ENCODE measurements at places on chromosomes 12 and 14. TPM values are rescaled to one million over a fixed set of nuclear protein-coding genes. Genes with fewer than 3 reads are reported as not detected.
A peak's percentile ranks its signal among the peaks of the same experiment; 100 is the strongest.

CCDC38 gene
- not detected for total RNA-seq

LUM gene
- not detected for total RNA-seq

PTPN21 gene
- total RNA-seq, result not detected

INHBC gene
- not detected for total RNA-seq

NR1H4 gene
- not detected for total RNA-seq

TXNDC16 gene
- total RNA-seq, result 10.5 TPM

ANG gene
- total RNA-seq, result 0.89 TPM

FKBP4 gene
- total RNA-seq, result 47.2 TPM

OR4K15 gene
- total RNA-seq, result not detected

BATF gene
- total RNA-seq, result 39.4 TPM

CAMKK2 gene
- 31.2 TPM for total RNA-seq

GPX2 gene
- not detected for total RNA-seq

SPRING1 gene
- total RNA-seq, result 28.8 TPM

- H3K36me3 ChIP-seq, result no peaks in the 10 kb centered on the region
- no peak for DNase-seq
- H3K4me1 ChIP-seq, result peaks cover 5% of the 10 kb centered on the region
- H3K27ac ChIP-seq, result no peak overlapping the region
These were observed 34.8 kb upstream of the RCOR1 start for GRCh38 chr14:102557434-102558226.

- H3K27me3 ChIP-seq, result no peaks in the 10 kb centered on the region
- H3K4me1 ChIP-seq, result no peaks in the 10 kb centered on the region
- DNase-seq, result no peak
- H3K36me3 ChIP-seq, result no peaks in the 10 kb centered on the region
These were observed 184.9 kb upstream of the ABCD2 start for GRCh38 chr12:39804479-39804878.

GRCh38 chr12:15074351-15074750, 101.5 kb downstream of the PDE6H start:
- H3K27ac ChIP-seq, result no peak overlapping the region
- no peak for DNase-seq
- H3K4me1 ChIP-seq, result peaks cover 15% of the 10 kb centered on the region
- H3K4me3 ChIP-seq, result no peak overlapping the region

GRCh38 chr14:85063747-85064146, 466.2 kb upstream of the FLRT2 start:
- H3K4me3 ChIP-seq, result no peak overlapping the region
- no peaks in the 10 kb centered on the region for H3K36me3 ChIP-seq
- H3K27me3 ChIP-seq, result no peaks in the 10 kb centered on the region
- H3K4me1 ChIP-seq, result no peaks in the 10 kb centered on the region
- H3K27ac ChIP-seq, result no peak overlapping the region
- DNase-seq, result no peak

DNA sequence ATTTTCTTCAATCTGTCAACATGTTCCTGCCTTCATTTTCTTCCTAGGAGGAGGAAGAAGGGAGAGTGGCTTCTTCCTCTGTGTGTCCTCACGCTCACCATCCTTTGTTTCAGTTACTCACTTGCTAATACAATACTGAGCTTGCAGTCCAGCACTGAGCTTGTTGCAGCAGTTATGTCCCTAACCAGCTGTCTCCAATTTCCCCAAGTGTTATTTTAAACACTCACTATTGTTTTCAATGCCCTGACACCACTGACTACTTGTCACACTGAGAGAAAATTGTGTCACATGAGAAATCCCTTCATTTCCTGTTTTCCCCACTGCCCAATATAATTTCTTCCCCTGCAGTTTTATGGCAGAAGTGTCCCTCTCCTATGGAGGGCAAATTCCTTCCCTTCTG, 53.4 kb downstream of the HSD17B6 start:
- no peaks in the 10 kb centered on the region for H3K36me3 ChIP-seq
- H3K4me1 ChIP-seq, result no peaks in the 10 kb centered on the region
- no peak for DNase-seq
- H3K4me3 ChIP-seq, result no peak overlapping the region
- no peak overlapping the region for H3K27ac ChIP-seq
- H3K27me3 ChIP-seq, result peaks cover 4% of the 10 kb centered on the region

DNA sequence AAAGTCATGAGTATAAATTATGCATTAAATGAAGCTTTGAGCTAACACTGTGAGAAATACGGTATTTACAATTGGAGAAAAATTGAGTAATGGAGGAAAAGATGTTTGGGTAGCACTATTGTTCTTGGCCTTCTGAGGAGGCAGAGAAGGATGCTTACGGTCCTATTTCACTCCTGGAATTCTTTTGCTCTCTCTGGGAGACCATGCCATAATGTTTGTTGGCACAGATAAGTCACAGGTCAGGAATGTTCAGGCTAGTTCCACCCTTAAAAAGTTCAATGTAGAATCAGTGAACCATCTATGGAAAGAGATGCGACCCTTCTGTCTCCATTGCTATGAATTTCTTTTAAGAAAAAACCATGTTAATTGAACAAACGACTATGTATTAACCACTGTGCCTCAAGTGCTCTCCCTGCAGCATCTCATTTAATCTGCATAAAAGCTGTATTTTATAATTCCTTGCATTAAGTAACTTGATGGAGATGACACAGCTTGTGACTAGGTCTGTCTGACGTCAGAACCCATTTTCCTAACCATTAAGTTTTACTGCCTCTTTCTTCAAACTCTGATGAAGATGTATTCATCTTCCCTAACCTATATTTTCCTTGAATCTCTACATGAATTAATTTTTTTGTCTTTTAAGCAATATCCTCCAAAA, 9.5 kb downstream of the BATF start:
- DNase-seq, result no peak
- no peaks in the 10 kb centered on the region for H3K27me3 ChIP-seq
- H3K36me3 ChIP-seq, result peaks cover 66% of the 10 kb centered on the region
- no peak overlapping the region for H3K4me3 ChIP-seq
- H3K4me1 ChIP-seq, result peaks cover 69% of the 10 kb centered on the region

- no peak overlapping the region for H3K4me3 ChIP-seq
- DNase-seq, result no peak
- no peaks in the 10 kb centered on the region for H3K4me1 ChIP-seq
- no peaks in the 10 kb centered on the region for H3K27me3 ChIP-seq
- no peak overlapping the region for H3K27ac ChIP-seq
- no peaks in the 10 kb centered on the region for H3K36me3 ChIP-seq
These were observed 74.9 kb upstream of the ATP2B1 start for GRCh38 chr12:89783359-89784060.

GRCh38 chr12:93790472-93791152, 113.4 kb downstream of the CRADD start:
- H3K4me1 ChIP-seq, result peaks cover 35% of the 10 kb centered on the region
- DNase-seq, result no peak
- H3K4me3 ChIP-seq, result no peak overlapping the region
- H3K36me3 ChIP-seq, result peaks cover 10% of the 10 kb centered on the region
- no peak overlapping the region for H3K27ac ChIP-seq
- H3K27me3 ChIP-seq, result no peaks in the 10 kb centered on the region

DNA sequence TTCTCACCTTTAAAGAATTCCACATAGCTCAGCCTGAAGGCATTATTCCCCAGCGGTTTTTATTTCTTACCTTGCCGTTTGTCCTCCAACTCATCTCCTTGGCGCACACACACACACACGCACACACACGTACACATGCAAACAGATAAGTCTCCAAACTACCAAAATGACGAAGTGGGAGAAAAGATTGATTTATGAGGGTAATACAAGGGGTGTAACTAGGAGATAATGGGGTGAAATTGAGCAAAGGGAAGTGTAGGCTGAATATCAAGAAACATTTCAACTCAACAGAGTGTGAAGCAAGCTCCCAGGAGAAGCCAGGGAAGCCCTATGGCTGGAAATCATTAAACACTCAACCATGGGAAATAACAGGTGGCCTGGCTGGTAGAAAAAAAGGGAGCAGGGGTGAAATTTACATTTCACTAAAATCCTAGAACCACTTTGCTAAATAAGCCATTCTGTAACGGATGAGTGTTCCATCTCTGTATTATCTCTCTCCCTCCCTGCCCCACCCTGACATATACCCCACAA, 41.0 kb downstream of the GRIN2B start:
- no peak overlapping the region for H3K27ac ChIP-seq
- H3K4me3 ChIP-seq, result no peak overlapping the region
- no peak for DNase-seq
- no peaks in the 10 kb centered on the region for H3K4me1 ChIP-seq
- H3K27me3 ChIP-seq, result peaks cover 20% of the 10 kb centered on the region

DNA sequence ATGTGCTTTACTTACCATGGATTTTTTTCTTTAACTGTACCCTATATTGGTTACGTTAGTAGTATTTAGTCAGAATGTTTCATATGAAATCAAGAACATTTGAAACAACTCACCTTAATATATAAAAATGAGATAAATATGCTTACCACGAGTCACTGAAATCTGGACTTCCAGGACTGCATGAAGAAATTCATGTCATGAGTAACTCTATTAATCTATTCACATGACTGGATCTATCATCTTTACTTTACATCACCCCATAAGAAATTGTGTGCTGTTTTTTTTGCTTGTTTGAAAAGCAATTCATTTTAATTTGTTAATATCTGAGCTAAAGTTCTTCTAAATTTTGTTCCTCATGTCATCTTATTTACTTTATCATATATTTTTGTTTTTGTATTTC, 5.2 kb downstream of the EPYC start:
- no peak overlapping the region for H3K4me3 ChIP-seq
- H3K27me3 ChIP-seq, result peaks cover 13% of the 10 kb centered on the region
- no peaks in the 10 kb centered on the region for H3K4me1 ChIP-seq
- H3K36me3 ChIP-seq, result no peaks in the 10 kb centered on the region
- H3K27ac ChIP-seq, result no peak overlapping the region

DNA sequence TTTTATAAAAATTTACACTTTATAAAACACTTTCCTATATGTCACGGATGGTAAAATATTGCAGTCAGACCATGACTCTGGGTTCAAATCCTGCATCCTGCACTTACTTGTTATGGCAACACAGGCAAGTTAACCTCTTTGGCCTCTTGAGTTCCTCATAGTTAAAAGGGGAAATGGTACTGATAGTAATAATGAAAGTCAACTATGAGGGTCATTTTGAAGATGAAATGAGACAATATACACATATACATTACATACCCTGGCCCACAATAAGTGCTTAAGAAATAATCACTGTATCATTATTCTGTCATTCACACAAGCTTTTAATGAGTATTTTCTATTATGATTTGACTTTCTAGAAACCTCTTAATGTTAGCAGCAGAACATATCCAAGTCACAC, 64.4 kb downstream of the C12orf42 start:
- no peak overlapping the region for H3K4me3 ChIP-seq
- no peak for DNase-seq
- H3K27me3 ChIP-seq, result no peaks in the 10 kb centered on the region
- peaks cover 15% of the 10 kb centered on the region for H3K4me1 ChIP-seq

DNA sequence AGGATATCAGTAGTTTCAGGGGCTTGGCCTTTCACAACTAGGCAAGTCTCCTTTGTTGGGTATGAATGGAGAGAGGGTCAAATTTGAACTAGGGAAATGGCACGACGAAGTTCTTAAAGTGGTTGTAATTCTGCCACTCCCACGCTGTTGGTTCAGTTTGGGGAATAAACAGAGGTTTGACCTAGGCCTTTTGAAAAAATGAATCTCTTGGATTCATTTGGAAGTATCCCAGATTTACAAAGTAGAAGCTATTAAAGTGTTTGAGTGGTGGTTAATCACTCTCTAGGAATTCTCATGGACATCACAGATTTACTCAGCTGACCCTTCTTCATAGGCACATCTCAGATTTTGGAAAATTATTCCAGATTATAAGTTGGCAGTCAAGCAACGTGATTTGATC, 14.8 kb downstream of the BATF start:
- no peak for DNase-seq
- H3K27ac ChIP-seq, result no peak overlapping the region
- no peak overlapping the region for H3K4me3 ChIP-seq
- peaks cover 35% of the 10 kb centered on the region for H3K36me3 ChIP-seq
- H3K27me3 ChIP-seq, result no peaks in the 10 kb centered on the region
- H3K4me1 ChIP-seq, result peaks cover 75% of the 10 kb centered on the region

GRCh38 chr12:13165617-13166041, 30.9 kb upstream of the EMP1 start:
- H3K27ac ChIP-seq, result peak overlapping the region; percentile 80
- H3K27me3 ChIP-seq, result peaks cover 17% of the 10 kb centered on the region
- peaks cover 25% of the 10 kb centered on the region for H3K4me1 ChIP-seq
- H3K36me3 ChIP-seq, result no peaks in the 10 kb centered on the region
- H3K4me3 ChIP-seq, result no peak overlapping the region
- peak; percentile 78 for DNase-seq

- H3K27ac ChIP-seq, result no peak overlapping the region
- no peak overlapping the region for H3K4me3 ChIP-seq
- no peaks in the 10 kb centered on the region for H3K36me3 ChIP-seq
- no peak for DNase-seq
- no peaks in the 10 kb centered on the region for H3K4me1 ChIP-seq
- peaks cover 3% of the 10 kb centered on the region for H3K27me3 ChIP-seq
These were observed 2.6 kb downstream of the ACSS3 start for GRCh38 chr12:81080431-81080983.

GRCh38 chr12:58833853-58834252, 86.5 kb downstream of the LRIG3 start:
- no peaks in the 10 kb centered on the region for H3K36me3 ChIP-seq
- H3K4me1 ChIP-seq, result no peaks in the 10 kb centered on the region
- DNase-seq, result no peak
- no peak overlapping the region for H3K27ac ChIP-seq
- H3K27me3 ChIP-seq, result no peaks in the 10 kb centered on the region

- H3K4me3 ChIP-seq, result peak overlapping the region; percentile 77
- no peaks in the 10 kb centered on the region for H3K27me3 ChIP-seq
- peaks cover 82% of the 10 kb centered on the region for H3K4me1 ChIP-seq
- H3K36me3 ChIP-seq, result peaks cover 42% of the 10 kb centered on the region
- peak; percentile 63 for DNase-seq
These were observed 1.6 kb downstream of the LTB4R start for GRCh38 chr14:24312736-24313507.

GRCh38 chr12:93019212-93019927, 90.3 kb upstream of the EEA1 start:
- no peaks in the 10 kb centered on the region for H3K36me3 ChIP-seq
- no peak for DNase-seq
- H3K4me1 ChIP-seq, result no peaks in the 10 kb centered on the region
- no peak overlapping the region for H3K4me3 ChIP-seq
- H3K27me3 ChIP-seq, result no peaks in the 10 kb centered on the region

DNA sequence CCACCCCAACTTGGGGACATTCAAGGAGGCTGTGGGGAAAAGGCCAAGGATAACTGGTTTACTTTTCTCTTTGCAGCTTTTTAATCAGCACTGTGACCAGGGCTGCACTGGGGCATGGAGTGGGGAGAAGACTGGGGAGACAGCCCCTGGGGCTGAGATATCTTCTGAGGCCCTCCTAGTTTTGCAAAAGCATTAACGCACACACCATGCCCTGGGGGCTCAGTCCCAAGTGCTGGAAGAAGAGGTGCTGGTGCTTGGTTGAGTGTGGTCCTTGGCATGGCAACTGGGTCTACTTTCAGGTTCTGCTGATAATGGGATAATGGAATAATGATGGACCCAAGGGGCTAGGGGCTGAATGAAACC, 9.4 kb upstream of the SMARCD1 start:
- H3K36me3 ChIP-seq, result no peaks in the 10 kb centered on the region
- peaks cover 2% of the 10 kb centered on the region for H3K4me1 ChIP-seq
- H3K27me3 ChIP-seq, result no peaks in the 10 kb centered on the region
- no peak overlapping the region for H3K27ac ChIP-seq
- no peak overlapping the region for H3K4me3 ChIP-seq

All from activated CD4-positive, alpha-beta T cell treated with anti-CD3 and anti-CD28 coated beads, Interleukin-2, amount 10 ng/mL, durations not matched to agents 7 days and 5 days (primary cell).